Hepatic stellate cell (primary cell): ENCODE measurements at places on chromosomes 1 and 21.

GRCh38 chr1:37174341-37174740, 140.0 kb upstream of the GRIK3 start:
- DNase-seq: no peak

GRCh38 chr1:34763142-34763781, 3.7 kb downstream of the GJB4 start:
- peak; percentile 38 for DNase-seq

DNA sequence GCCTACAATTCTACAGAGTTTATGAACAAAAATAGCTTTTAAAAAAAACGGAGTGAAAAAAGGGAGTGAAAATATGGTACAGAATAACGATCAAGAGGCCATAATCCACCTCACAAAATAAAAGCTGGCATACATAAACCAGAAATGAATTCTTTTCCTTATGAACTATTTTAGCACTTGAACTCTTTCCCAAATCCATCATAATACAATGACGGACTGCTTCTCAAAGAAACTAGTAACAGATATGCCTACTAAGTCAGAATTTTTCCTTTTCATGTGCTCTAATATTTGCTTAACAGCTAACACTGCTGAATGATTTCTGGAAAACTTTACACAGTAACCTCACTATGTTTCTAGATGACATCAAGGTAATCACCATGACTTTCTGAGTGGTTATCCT, 144.0 kb downstream of the EIF4G3 start:
- DNase-seq: no peak

DNA sequence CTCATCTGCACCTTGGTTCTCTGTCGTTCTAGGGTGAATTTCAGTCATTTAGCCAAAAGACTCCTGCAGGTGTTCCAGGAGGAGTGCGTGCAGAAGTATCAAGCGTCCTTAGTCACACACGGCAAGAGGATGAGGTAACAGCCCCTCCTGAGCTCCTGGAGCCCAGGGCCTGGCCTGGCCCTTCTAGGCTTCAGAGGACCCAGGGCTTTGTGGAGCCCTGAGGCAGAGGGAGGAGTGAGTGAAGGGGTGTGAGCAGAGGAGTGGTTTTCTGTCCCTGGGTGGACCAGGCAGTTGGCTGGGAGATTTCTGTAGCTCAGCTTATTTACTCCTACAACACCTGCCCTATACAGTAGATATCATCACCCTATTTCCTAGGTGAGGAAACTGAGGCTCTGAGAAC, 15.7 kb upstream of the RASSF5 start:
- DNase-seq: no peak

DNA sequence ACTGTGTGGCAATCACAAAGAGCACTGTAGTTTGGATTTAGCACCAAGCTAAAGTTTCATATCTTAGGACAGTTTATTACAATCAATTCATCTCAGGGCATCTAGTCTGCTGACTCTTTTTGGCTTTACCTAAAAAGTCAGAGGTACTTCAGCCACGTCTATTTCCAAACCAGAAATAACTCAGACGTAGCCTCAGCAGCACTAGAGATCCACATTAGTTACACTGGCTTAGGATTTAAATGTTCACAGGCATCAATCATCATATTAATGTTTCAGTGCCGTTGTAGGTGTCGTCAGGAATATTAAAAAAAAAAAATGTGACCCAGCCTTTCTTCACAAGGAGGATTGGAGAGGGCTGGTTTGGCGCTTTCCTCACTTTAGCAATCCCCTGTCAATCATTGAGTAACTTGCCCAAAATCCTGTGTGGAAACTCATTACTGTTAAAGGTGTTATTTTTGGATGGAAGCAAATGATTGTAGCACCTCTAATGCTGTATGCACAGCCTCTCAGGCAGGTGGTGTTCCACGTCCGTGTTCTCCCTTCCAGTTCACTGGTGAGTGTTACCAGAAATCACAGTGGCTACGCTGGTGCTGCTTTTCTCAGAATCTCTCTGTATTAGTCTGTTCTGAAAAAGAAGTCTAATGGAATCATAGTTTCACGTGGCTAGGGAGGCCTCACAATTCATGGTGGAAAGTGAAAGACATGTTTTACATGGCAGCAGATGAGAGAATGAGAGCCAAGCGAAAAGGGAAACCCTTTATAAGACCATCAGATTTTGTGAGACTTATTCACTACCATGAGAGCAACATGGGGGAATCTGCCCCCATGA, 45.4 kb downstream of the NEK7 start:
- no peak for DNase-seq

GRCh38 chr1:2135441-2135841, 59.1 kb downstream of the FAAP20 start:
- peak; percentile 90 for DNase-seq

DNA sequence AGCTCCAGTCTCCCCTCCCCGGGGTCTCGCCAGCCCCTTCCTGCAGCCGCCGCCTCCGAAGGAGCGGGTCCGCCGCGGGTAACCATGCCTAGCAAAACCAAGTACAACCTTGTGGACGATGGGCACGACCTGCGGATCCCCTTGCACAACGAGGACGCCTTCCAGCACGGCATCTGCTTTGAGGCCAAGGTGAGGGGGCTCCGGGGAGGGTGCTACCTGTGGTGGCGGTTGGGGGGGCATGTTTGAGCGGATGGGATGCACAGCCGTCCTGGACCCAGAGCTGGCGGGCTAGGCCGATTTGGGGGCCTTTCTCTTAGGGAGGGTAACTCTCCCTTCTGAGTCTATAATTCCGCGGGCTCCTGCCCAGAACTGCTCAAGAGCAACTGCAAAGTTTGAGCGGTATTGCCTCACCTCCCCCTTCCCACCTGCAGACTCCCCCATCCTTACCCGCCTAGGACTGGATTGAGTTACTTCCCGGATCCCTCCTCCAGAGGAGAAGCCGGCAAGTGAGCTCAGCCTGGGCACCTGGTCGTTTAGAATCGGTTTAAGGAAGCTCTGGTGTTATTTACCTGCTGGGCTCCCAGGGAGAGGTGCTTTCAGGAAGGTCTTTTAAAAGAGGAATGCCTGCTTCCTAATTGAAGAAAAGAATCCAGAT, 730 bp downstream of the NOS1AP start:
- no peak for DNase-seq

- DNase-seq: peak; percentile 87
These were observed 19.7 kb downstream of the RCC2 start for GRCh38 chr1:17419626-17420328.

GRCh38 chr1:19210772-19211549, 895 bp upstream of the UBR4 start:
- DNase-seq: no peak

DNA sequence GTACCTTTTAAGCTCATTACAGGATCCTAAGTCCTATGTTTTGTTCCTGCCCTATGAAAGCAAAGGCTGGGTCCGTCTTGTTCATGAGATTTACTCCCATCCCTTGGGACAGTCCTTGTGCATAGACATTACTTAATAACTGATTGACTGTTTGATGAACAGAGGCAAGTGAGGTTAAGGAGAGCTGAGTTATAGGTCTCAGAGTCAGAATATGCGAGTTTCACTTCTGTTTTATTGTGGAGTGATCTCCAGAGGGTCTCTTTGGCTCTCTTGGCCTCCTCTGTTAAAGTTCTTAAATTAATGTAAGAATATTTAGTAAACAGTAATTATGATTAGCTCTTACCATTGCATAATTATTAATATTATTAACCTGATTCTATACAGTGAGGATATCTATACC, 52.6 kb downstream of the BRINP2 start:
- DNase-seq: no peak

GRCh38 chr1:91784191-91784590, 101.8 kb downstream of the TGFBR3 start:
- no peak for DNase-seq

GRCh38 chr1:89762386-89762778, 58.5 kb upstream of the LRRC8D start:
- no peak for DNase-seq

DNA sequence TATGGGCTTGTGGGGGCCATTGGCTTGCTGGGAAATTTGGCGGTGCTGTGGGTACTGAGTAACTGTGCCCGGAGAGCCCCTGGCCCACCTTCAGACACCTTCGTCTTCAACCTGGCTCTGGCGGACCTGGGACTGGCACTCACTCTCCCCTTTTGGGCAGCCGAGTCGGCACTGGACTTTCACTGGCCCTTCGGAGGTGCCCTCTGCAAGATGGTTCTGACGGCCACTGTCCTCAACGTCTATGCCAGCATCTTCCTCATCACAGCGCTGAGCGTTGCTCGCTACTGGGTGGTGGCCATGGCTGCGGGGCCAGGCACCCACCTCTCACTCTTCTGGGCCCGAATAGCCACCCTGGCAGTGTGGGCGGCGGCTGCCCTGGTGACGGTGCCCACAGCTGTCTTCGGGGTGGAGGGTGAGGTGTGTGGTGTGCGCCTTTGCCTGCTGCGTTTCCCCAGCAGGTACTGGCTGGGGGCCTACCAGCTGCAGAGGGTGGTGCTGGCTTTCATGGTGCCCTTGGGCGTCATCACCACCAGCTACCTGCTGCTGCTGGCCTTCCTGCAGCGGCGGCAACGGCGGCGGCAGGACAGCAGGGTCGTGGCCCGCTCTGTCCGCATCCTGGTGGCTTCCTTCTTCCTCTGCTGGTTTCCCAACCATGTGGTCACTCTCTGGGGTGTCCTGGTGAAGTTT, 550 bp downstream of the RXFP4 start:
- DNase-seq: no peak
